ENCODE measurements at places on chromosomes 6 and 20.

- DNase-seq = no peak
Observed at GRCh38 chr6:87913974-87914373, 133.7 kb upstream of the SPACA1 start.

GRCh38 chr6:118542184-118542952 is 5.7 kb upstream of the PLN start:
- no peak for DNase-seq

DNA sequence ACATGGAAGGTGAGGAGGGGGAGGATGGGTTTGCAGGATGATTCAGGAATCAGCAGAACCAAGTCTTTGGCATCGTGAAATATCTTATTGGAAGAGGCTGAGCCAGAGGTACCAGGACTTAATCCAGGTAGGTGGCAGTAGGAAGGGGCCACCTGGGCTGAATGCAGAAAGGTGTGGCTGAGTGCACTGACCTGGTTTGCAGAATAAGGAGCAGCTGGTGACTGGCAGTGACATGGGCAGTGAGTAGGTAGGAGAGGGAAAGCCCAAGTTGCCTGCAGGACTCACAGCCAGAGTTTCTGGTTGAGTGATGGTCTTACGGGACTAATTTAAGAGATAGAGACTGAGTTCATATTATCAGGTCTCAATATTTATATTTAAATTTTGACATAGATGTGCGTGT is 1.1 kb upstream of the PBOV1 start:
- DNase-seq = no peak

DNA sequence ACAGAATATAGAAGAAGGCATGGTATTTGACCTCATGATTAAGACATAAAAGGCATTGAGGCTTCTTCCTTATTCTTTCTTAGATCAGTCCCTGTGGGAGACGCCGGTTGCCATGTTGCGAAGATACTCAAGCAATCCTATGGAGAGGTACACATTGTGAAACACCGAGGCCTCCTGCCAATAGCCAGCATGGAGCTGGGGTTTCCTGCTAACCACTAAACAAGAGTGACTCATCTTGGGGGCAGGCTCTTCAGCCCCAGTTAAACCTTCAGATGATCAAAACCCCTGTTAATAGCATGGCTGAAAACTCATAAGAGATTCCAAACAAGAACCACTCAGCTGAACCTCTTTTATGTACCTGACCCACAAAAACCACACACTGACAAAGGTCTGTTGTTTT is 478.8 kb downstream of the CD83 start:
- DNase-seq = peak; percentile 7

GRCh38 chr20:48758206-48758820 is 69.5 kb downstream of the PREX1 start:
- DNase-seq = no peak

DNA sequence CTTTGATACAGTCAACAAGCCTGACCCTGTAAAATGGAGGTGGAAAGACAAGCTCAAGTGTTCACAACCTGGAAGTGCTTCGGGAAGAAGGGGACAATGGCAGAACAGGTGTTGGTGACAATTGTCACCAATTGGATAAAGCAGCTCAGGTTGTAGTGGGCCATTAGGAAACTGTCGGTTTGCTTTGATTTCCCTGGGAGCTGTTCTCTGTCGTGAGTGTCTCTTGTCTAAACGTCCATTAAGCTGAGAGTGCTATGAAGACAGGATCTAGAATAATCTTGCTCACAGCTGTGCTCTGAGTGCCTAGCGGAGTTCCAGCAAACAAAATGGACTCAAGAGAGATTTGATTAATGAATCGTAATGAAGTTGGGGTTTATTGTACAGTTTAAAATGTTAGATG is 15.0 kb downstream of the CCR6 start:
- no peak for DNase-seq

Measured in stimulated activated CD4-positive, alpha-beta T cell treated with anti-CD3 and anti-CD28 coated beads, Interleukin-4, amount 100 ng/mL, for 24 hours (primary cell).